ENCODE measurements at places on chromosomes 7 and 10.

- no peak for DNase-seq
Measured at GRCh38 chr7:84108119-84108518, 86.5 kb downstream of the SEMA3A start.

- no peak for DNase-seq
Measured at GRCh38 chr7:88500131-88500530, 193.4 kb upstream of the STEAP4 start.

DNA sequence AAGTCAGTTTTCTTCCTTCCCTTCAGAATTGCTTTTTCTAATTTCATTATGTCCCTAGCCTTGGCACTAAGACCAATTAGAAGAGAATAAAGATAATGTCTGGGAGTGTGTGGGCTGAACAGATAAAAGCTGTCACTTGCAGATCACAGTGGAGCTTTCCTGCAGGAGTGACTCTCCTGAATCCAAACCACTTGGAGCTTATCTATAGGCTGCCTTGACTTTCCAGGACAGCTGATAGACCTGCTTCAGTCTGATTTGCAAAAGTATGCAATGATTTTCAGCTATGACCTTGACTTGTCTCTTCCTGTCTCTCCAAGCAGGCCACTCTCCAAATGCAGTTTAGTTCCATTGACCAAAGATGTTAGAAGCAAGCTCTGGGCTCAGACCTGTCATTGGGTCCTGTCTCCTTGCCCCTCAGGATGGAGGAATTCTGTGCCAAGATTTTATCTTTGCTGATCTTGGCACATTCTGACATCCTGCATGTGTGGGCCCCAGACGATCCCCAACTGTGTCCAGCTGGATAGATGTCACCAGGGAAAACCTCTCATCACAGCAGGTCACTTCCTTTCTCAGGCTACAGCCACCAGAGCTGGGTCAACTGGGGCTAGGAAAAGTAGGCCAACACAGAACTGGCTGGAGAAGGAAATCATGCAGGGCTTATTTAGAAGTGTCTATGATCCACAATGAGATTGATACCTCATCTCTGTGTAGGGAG is 120.9 kb upstream of the ZNF438 start:
- DNase-seq = no peak

GRCh38 chr7:134886353-134887057 is 99.8 kb upstream of the AGBL3 start:
- peak; percentile 86 for DNase-seq

GRCh38 chr10:29119374-29119773 is 169.5 kb upstream of the LYZL1 start:
- DNase-seq = peak; percentile 48

DNA sequence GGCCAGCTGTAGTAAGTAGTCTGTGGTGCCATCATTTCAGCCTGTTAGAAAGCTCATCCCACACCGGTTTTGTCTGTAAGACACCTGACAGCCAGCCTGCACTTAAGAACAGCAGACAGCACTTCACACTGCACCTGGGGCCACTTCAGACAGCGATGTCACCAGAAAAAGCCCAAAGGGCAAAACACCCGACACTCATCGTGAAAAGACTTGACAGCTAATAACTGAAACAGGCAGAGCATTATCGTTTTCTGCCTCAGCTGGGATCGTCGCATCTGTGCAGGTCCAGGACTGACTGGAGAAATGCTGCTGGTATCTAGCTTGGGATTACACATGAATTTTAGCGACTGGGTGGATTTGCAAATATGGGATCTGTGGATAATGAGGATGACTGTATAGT is 16.8 kb upstream of the LAT2 start:
- DNase-seq = no peak

DNA sequence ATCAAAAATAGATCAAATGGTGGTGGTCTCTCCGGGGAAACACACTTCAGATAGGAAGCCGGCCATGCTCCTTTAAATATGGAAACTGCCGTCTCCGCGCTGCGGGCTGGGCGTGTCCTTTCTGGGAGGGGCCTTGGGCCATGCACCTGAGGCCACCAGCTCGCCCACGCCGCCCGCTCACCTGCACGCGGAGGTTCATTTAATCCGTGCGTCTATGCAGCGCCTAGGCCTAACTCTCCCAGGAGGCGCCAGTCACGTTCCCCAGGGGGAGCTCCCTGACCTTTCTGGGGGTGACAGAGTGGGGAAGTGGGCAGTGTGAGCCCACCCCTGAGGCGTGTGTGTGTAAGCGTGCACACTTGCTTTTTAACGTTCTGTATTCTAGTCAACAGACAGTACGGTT is 64.0 kb downstream of the C10orf143 start:
- DNase-seq = no peak
